ENCODE measurements at places on chromosomes 12 and 14.

DNA sequence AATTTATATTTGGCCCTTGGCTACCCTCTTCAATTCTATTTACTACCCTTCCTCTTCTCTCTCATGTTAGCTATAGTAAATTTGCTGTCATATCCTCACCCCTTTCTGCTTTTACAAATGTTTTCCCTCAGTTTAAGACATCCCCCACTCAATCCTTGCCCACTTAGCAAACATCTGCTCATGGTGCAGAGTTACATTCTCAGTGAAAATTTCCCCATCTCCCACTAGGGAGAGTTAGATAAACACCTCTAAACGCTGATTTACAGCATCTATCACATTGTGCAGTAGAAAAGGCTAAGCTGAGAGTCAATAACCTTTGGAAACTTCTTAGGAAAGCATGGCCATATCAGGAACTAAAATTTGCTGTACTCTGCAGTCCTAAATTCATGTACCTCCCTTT, 69.0 kb downstream of the DENND5B start:
- no peak for DNase-seq

DNA sequence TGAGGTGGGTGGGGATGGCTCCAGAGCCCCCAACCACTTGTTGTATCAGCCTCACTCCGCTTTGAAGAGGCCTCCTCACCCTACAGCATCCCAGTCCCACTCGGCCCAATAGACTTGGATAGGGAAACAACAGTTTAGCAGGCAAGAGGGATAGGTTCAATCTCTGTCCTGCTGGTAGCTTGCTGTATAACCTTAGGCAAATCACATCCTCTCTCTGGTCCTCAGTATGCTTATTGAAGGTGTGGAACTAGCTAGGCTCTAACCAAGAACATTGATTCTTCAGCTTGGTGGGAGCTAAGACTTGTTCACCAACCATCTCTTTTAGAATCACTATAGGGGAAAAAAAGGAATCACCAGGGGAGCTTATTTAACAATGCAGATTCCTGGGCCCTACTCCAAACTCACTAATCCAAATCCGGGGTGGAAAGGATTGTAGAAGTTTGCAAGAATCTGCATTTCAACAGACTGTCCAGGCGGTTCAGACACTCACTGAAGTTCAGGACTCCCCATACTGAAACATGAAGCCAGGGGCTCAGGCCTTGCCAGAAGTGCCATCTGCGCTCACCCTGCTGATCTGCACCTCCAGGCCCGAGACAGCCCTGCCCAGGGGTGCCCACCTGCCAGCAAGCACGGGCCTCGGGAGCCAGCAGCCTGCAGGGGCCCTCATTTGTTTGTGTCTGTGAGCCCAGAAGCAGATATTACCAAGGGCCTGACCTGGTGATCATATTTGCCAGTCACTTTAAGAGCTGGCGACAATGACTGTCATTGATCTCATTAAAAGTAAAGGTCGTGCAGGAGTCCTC, 113.0 kb downstream of the ADCK1 start:
- no peak for DNase-seq

- no peak for DNase-seq
Observed at GRCh38 chr14:84804895-84805294, 725.0 kb upstream of the FLRT2 start.

DNA sequence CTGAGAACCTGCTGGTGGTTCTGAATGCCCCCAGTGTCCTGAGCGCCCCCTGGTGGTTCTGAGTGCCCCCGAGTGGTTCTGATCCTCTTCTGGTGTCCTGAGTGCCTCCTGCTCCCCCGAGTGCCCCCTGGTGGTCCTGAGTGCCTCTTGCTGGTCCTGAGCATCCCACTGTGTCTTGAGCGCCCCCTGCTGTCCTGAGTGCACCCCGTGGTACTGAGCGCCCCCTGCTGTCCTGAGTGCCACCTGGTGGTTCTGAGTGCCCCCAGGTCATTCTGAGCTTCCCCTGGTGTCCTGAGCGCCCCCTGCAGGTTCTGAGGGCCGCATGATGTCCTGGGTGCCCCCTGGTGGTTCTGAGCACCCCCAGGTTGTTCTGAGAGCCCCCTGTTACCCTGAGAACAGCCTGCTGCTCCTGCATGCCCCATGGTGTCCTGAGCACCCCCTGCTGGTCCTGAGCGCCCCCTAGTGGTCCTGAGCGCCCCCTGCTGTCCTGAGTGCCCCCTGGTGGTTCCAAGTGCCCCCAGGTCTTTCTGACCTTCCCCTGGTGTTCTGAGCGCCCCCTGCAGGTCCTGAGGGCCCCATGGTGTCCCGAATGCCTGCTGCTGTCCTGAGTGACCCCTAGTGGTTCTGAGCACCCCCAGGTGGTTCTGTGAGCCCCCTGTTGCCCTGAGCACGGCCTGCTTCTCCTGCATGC, 1165.4 kb downstream of the TMEM121 start:
- DNase-seq = no peak

GRCh38 chr12:7039403-7039802, 21.1 kb upstream of the C1S start:
- no peak for DNase-seq

- no peak for DNase-seq
Observed at GRCh38 chr14:50773632-50774541, 57.1 kb downstream of the NIN start.

DNA sequence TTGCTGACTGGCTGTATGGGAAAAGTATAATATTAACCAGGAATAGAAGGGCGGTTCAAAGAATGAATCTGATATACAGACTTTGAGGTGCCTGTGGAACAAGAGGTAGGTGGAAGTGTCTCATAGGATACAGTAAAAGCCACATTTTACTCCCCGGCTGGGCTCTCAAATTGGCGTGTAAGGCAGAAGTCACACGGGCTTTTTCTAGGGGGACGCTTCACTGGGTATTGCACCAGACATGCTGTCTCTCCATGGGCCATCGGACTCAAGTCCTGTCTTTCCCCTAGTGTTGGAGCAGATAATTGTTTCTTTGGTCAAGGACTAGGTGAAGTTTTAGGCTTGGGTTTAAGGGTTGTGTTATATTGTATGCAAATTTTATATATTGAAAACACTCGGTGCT, 9.1 kb downstream of the TMCC3 start:
- DNase-seq = no peak

GRCh38 chr12:46383654-46384450, 11.3 kb upstream of the SLC38A2 start:
- peak; percentile 86 for DNase-seq

DNA sequence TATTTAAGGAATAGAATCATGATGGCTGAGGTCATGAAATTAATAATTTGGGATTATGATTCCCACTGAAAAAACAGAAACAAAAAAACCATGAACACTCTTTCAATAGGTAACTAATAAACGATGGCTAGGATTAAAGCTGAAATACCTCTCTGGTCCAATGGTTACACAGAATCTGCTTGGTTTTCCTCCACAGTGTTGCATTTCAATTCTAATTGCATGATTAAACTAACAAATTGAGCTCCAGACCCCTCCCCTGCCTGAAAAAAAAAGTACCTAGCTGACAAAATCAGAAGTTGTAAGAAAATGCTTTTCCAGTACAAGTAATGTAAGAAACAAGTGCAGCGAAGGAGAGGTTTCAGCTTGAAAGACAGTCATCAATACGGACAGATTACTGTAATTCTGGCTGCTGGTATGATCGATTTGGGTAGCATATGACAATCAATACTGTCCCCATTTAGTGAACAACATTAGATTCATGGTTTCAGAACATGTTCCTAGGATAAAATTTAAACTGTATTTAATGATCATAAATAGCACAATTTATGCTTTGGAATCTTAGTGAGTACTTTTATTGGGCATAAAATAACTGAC, 32.0 kb downstream of the INSM2 start:
- no peak for DNase-seq

DNA sequence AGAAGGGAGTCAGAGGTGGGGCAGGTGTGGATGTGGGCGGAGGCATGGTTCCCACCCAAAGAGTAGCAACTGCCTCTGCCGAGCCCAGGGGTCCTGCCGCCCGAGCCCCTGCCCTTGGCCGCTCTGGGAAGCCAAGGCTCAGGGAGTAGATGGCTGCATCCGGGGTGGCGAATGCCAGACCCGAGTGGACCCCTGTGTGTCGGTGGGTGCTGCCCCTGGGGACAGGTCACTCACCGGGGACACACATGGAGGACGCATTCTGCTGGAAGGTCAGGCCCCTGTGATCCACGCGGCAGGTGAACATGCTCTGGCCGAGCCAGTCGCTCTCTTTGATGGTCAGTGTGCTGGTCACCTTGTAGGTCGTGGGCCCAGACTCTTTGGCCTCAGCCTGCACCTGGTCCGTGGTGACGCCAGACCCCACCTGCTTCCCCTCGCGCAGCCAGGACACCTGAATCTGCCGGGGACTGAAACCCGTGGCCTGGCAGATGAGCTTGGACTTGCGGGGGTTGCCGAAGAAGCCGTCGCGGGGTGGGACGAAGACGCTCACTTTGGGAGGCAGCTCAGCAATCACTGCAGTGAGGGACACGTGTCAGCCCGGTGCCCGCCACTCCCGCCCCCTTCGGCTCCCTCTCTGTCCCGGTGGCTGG, 329.0 kb downstream of the TMEM121 start:
- no peak for DNase-seq

GRCh38 chr12:40183715-40184114, 41.1 kb upstream of the LRRK2 start:
- DNase-seq = no peak

GRCh38 chr12:103875666-103876065, 34.6 kb upstream of the NT5DC3 start:
- no peak for DNase-seq

- no peak for DNase-seq
Observed at GRCh38 chr14:79418649-79419415, 792.5 kb downstream of the DIO2 start.

- DNase-seq = no peak
Observed at GRCh38 chr12:93381161-93381975, 3.6 kb downstream of the NUDT4 start.

- no peak for DNase-seq
Observed at GRCh38 chr12:79925492-79925891, 9.4 kb downstream of the PPP1R12A start.

DNA sequence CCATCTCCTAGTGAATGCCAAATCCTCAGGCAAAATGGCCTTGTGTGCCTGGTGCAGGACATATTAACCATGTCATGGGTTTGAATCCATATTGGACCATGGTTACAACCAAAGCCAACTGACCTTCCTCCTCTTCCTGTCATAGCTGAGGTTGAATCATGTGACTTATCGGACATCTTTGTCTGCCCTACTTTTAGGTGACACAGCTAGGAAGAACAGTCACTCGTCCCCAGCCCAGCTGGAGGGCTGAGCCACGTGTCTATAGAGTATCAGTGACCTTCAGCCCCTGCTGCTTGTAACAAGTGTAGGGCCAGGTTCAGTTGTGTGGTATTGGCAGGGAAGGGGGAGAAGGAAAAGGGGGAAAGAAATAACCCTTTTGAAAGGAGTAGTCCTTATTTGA, 225.2 kb downstream of the KTN1 start:
- DNase-seq = no peak

DNA sequence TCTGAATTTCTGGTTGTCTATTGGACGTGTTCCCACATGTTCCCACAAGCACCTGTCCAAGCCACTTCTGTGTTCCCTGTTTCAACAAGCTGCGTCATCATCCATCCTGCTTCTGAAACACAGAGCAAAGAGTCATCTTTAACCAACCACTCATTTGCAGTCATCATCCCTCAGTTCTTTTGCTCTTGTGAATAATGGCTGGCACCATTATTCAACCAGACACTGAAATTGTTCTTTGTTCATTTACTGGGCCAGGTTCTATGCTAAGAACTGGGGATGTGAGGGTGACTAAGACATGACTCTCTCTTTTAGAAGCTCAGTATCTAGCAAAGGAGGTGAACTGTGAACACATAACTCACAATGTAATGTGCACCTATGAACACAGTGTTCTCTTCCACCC, 40.7 kb upstream of the ANO4 start:
- no peak for DNase-seq

- peak; percentile 61 for DNase-seq
Observed at GRCh38 chr12:4271717-4272423, 1.7 kb upstream of the CCND2 start.

DNA sequence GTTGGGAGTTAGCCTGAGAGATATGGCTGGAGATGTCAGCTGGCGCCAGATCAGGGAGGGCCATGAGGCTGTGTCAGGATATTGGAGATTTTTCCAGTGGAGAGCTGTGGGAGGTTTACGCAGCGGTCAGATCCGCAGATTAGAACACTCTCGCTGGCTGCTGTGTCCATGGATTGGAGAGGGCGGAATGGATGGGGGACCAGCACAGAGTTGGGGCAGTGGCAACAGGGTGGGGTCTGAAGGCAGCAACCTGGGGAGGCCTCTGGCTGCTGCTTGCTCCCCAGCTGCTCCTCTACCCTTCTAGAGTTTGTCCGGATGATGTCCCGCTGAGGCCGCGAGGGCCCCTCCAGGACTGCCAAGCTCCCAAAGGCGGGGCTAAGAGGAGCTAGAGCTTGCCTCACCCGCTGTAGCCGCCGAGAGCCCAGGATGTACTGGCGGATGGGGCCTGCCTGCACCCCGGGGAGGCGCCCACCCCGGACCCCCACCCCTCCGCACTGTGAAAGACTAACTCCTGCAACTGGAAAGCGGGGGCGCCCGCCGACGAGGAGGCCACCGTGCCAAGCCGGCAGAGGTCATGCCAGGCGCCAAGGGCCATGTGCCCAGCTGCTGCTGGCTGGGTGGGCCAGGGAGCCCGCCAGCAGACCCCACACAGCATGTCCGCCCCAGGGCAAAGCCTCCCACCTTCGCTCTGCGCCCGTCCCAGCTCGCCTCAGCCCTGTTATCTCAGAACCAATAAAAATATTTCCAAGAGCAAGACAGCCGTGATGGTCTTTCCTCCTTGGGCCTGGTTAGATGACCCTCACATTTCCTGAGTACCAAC, 20.2 kb upstream of the MLEC start:
- no peak for DNase-seq

DNA sequence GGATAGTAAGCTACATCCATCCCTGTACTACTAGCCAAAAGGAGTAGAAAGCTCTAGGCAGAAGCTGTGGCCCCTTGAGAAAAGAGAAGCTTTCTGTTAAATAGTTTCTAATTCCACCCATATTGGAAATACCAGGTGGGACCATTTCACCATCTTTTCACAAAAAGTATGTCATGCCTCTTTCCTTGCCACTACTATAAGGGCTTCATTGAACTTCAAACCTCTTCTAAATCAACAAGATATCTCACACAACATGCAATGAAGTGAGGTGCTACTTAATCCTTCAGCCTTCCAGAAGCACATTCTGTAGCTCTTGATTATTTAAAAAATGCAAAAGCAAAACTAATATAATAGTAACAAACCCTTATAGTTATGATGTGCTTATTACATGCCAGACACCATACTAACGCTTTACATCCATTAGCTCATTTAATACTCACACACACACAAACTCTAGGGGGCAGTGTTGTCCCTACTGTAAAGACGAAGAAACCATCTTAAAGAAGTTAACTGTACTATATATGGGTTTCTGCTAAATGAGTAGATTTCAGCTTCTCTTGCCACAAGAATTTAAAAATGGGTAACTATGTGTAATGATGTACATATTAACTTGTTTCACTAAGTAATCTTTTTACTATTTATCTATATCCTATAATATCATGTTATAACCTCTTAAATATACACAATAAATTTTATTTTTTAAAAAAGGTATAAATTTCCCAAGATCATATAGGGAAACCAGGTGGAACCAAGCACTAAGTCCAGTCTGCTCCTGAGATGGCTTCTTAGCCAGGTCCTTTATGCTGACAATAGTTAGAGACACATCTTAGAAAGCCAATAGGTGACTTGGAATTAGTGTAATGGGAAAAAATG, 124.4 kb downstream of the RPS29 start:
- peak; percentile 10 for DNase-seq

GRCh38 chr12:68291396-68292036, 38.1 kb upstream of the IL22 start:
- no peak for DNase-seq

GRCh38 chr12:106276032-106276740, 26.3 kb upstream of the TCP11L2 start:
- DNase-seq = no peak

GRCh38 chr14:33956640-33957039, 5.8 kb upstream of the EGLN3 start:
- no peak for DNase-seq
